Subcutaneous preadipocyte (primary cell): ENCODE measurements at places on chromosomes 2 and 18. TPM values are rescaled to one million over a fixed set of nuclear protein-coding genes. Genes with fewer than 3 reads are reported as not detected.

TRIM43 gene
- not detected in 2 replicates for total RNA-seq

HOXD12 gene
- not detected in 2 replicates for total RNA-seq

BMP10 gene
- under 0.01 TPM in 1 of 2 replicates, not detected in the other for total RNA-seq

UGT1A6 gene
- total RNA-seq = not detected in 2 replicates

ANAPC1 gene
- 59.2 and 75.5 TPM in 2 replicates for total RNA-seq

EIF5B gene
- total RNA-seq = 19.5 and 22.1 TPM in 2 replicates

GBX2 gene
- under 0.01 TPM in 1 of 2 replicates, not detected in the other for total RNA-seq

SPOPL gene
- total RNA-seq = 12.3 and 12.5 TPM in 2 replicates

ALPI gene
- total RNA-seq = not detected in 2 replicates

TRAK2 gene
- total RNA-seq = 37.5 and 43.8 TPM in 2 replicates

CABYR gene
- total RNA-seq = 3.5 and 4.8 TPM in 2 replicates
